ENCODE measurements at places on chromosomes 7 and 10.

DNA sequence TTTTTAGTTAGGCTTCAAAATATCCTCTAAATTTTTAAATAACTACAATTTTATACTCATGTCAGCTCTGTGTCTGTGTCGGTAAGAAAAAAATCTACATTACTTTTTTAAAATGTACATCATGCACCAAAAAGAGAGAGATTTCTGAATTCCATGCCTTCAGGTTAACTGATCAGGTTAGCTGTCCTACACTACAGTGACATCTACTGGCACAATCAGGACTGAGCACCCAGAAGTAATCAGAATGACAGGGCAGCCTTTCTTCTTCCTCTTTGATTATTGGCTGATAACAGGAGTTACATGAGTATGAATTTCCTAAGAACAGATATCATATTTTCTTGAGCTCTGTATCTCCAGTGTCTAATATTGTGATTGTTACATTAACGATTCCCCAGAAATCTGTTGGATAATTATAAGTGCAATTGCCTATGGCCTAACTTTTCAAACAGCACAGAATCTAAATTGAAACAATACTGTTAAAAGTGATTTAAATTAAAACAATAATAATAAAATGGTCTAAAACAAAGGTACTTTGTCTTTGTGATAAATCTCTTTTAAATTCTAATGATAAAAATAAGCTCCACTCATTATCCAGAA lies 41.8 kb upstream of the HYCC1 start:
- peak; percentile 54 for DNase-seq

DNA sequence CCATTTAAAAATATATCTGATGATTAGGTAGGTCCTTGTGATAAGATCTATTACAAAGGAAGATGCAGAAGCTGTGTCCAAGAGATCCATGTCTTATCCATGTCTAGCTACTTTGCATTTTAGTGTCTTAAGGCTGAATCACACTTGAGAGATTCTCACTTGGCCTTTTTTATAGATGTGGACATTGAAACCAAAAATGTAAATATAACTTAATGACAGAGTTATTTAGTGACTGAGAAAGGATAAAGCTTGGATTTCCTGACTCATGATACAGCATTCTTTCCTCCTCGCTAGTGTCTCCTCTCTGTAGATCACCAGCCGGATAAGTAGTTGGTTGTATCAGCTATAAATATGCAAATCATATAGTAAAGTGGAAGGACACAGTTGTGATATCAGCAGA lies 23.3 kb downstream of the INHBA start:
- no peak for DNase-seq

- DNase-seq, result peak; percentile 79
These were observed 32.5 kb downstream of the C7orf33 start for GRCh38 chr7:148622887-148623585.

DNA sequence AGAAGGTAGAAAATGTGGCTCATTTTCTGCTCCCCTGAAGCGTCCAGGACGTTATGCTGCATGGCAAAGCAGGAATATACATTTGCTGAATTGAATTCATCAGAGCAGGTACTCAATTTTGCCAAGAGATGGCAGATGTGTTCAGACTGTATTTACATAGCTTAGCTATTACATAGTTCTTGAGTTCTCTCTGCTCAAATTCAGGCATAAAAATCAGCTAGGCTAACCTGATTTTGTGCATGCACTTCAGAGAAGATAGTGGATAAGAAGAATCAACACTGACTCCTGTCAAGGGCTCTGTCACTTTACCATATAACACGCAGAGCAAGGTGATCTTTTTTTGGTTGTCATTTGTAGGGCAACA lies 209.2 kb upstream of the FAM3C start:
- peak; percentile 40 for DNase-seq

DNA sequence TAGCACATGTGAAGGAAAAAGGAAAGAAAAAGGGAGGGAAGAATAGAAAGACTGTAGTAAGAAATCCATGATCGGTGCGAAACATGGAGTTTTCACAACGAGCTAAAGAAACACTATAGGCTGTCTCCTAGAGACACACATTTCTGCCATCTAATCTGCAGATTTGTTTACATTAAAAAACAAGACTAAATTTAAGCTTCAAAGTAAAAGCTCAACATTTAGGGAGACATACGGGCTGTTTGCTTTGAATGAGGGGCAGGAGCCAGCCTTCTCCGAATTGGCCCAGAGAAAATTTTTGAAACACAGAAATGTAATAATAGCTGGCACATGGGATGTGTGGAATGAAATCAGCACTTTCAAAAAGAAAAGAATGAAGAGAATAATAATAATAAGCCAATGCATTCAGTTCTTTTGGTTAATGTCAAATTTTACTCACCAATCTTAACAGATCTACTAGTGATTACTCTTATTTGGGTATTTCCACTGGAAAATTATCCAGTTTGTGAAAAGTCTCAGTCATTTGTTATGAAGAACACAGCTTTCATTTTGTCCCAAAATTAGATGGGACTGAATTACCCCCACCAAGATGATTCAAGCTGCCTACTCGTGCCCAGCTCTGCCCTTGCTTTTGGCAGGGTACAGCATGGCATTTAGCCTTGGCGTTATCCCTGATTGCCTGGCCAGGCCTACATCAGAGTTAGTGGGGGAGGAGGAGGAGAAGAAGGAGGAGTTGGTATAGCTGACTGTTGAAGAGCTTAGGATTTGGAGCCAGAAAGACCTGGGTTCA lies 47.1 kb downstream of the MTURN start:
- no peak for DNase-seq

- no peak for DNase-seq
These were observed 65.2 kb downstream of the BMPER start for GRCh38 chr7:33970536-33970935.

DNA sequence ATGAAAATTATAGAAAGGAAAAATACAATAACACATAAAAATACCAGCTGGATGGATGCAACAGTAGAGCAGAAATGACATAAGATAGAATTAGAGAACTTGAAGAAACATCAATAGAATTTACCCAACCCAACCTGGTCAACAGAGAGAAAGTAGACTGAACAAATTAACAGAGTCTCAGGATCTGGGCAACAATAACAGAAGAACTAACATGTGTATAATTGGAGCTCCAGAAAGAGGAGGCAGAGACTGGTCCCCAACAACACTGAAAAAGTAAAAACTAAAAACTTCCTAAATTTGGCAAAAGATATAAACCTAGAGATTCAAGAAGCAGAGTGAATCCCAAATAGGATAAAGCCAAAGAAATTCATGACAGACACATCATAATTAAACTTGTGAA lies 458.8 kb downstream of the RPS24 start:
- DNase-seq, result no peak

GRCh38 chr7:99102809-99103690 lies 40.9 kb downstream of the SMURF1 start:
- no peak for DNase-seq

DNA sequence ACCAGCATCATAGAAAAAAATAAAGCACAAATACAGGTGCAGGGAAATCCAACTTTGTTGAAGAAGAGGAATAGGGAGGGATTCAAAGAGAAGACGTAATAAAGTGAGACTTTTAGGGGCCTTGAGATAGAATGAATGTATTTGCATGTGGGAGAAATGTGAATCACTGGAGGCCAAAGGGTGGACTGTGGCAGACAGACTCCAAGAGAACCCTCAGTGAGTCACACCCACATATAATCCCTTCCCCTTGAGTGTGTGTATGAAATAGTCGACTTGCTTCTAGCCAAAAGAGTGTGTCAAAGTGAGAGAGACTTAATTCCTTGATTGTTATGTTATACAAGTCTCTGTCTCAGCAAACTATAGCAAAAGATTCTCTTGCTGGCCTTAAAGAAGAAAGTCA lies 101.3 kb upstream of the GHITM start:
- DNase-seq, result no peak

- DNase-seq, result no peak
These were observed 94.4 kb upstream of the COL1A2 start for GRCh38 chr7:94300176-94300835.

DNA sequence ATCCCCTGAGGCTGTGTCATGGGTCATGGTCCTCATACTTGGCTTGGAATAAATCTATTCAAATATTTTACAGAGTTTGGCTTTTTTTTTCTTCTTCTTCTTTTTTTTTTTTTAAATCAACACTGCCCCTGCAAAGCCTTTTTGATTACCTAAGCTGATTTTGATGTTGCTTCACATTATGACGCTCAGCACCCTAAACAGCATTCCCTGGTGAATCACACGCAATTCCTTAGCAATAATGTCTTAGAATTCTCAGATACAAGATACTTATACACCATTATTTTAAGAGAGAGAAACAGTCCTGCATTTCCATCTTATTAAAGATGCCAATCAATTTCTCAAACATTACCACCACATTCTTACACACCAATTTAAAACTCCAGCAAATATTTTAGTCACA lies 323.7 kb upstream of the IGFBP3 start:
- no peak for DNase-seq

DNA sequence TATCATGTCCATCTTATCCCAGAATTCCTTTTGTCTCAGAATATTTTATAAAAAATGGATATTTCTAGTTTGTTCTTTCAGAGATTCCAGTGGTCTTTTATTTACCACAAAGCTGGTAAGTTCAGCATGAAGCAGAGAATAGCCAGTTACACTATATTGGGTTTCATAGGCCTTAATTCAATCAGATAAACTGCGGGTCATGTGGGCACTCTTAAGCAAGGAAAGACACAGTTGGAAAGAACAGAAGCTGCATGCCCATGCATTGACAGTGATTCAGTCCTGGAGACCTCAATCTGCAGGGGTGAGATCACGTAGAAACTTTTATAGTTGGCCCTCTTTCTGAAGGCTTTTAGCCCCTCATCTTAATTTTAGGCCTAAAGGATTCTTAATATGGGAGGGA lies 281.3 kb upstream of the IGFBP3 start:
- DNase-seq, result no peak

- no peak for DNase-seq
These were observed 48.0 kb downstream of the MALSU1 start for GRCh38 chr7:23347033-23347681.

DNA sequence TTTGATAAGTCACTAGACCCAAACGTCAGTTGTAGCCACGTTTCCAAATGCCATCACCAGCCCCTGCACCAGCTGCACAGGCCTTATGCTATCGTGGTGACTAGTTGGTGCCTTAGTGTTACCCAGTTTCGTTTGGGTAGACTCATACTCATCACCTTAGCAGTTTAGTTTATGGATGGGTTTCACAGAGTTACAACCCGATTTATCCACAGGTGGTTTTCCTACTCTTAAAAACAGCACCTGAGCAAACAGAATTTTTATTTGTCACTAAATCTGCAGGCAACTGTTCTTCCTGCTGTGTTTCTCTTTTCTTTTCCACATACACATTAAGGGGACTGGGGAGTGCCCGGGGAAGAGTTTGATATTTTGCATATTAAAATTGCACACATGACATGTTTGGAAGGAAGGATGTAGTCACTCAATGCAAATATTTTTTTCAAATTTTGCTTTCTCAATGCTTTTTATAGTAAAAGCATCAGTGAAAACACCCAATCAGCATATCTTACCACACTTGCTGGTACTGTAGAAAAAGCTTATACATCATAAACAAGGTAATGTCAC lies 41.6 kb downstream of the PDSS1 start:
- DNase-seq, result peak; percentile 74

DNA sequence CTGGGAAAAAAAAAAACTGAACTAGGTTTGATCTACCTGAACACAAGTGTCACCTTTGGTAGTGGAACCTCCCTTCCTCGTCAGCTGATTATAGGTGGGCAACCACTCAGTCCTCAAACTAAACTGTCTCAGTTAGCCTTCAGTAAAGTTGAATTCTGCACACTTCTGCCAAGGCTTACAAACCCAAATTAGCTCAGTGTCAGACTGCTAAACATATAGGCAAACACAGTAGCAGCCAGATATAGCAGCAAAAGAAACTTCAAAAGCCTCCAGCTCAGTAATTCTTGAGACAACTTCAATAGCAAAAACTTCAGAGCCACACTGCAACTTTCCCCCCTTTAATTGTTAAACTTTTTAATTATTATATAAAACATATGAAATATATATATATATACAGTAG lies 956.9 kb downstream of the XPNPEP1 start:
- no peak for DNase-seq

- DNase-seq, result no peak
These were observed 79.9 kb downstream of the VTI1A start for GRCh38 chr10:112526906-112527305.

DNA sequence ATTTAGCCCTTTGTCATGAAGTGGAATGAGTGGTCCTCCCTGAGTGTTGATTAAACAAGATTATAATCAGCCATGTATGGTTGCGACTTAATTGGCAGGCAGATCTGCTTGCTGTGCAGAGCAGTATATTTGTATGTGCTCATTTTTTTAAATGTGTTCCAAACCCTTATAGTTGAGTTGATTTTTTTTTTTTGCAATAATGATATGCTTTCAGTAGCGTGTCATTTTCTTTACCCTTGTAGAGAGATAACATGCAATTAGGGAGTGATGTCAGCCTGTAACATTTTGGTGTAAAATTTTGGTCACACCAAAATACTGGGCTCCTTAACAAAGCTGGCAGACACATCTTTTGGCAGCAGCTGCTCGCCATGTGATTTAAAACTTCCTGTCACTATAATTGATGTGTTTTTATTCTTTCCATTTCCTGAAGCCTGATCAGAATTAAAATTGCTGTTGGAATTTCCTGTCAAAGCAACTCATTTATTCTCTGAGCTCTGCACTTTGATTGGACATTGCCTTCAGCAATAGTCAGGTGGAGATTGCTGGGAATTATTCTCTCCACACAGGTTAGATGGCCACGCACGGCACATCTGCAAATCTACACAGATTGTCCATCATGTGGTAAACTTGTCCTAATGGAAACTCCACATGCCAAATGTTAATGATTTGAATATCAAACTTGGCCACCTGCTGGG lies 125.3 kb downstream of the DYNC1I1 start:
- DNase-seq, result peak; percentile 74

DNA sequence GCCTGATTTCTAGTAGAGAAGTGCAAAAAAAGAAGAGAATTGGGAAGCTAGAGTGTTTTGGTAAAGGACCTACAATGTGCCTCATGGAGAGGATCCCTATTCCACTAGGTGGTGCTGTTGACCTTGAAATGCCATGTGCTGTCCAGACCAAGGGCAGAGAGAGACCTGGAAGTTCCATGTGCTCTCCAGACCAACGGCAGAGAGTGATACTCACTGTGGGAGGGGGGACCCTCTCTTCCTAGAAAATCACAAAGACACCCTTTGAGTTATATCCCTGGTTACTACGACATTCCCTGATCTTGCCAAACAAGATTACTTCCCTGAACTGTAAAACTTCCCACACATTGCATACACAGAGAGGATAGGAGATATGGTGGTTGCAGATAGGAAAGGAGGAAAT lies 212.7 kb upstream of the ZNF804B start:
- DNase-seq, result peak; percentile 70
